ENCODE measurements at places on chromosomes 6 and 20.

GRCh38 chr20:61791995-61792394, 273.7 kb downstream of the TAF4 start:
- DNase-seq: no peak

DNA sequence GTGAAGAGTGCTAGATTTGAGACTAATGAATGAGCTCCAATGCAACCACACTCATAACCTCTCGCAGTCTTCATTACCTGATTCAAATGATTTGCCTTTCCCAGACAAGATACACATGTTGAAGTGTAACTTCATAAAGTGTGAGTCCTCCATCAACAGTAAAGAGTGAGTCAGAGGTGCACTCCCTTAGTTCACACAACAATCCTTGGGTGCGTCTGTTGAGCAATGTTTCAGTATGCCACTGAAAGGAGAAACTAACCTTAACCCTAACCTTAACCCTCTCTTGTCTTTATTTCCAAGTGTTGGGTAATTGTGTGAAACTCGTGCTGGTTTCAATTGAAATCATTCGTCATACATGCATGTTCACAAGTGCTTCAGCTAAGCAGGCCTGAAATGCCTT, 21.0 kb upstream of the RIN2 start:
- peak; percentile 95 for DNase-seq

DNA sequence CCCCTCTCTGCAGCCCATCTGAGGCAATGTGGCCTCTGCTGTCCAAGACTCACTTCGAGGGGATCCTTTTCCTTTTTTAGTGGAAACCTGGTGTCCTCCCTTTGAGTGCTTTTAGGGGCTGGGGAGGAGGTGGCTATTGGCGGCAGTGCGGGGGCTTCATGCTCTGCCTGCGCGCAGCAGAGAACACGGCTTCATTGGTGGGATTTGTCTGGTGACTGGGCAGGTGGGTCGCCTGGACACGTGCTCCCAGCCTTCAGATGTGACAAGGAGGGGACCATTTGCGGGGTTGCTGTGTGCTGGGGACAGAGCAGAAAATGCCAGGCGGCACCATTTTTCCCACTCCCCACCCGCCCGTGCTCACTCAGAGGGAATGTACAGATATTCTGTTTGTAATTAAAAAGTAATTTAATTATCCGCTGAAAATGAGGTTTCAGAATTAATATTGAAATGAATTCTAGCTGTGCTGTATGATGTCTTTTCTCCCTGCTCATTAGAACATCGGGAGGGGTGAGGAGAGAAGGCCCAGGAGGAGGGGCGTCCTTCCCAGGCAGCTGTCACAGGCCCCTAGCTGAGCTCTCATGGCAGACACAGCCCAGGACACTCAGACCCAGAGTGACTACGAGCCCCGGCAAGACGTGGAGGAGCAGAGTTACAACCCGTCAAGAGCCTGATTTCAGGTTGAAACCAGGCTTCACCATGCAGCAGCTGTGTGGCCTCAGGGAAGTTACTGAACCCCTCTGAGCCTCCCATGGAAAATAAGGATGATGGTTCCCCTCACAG, 417.2 kb upstream of the SULF2 start:
- DNase-seq: no peak

DNA sequence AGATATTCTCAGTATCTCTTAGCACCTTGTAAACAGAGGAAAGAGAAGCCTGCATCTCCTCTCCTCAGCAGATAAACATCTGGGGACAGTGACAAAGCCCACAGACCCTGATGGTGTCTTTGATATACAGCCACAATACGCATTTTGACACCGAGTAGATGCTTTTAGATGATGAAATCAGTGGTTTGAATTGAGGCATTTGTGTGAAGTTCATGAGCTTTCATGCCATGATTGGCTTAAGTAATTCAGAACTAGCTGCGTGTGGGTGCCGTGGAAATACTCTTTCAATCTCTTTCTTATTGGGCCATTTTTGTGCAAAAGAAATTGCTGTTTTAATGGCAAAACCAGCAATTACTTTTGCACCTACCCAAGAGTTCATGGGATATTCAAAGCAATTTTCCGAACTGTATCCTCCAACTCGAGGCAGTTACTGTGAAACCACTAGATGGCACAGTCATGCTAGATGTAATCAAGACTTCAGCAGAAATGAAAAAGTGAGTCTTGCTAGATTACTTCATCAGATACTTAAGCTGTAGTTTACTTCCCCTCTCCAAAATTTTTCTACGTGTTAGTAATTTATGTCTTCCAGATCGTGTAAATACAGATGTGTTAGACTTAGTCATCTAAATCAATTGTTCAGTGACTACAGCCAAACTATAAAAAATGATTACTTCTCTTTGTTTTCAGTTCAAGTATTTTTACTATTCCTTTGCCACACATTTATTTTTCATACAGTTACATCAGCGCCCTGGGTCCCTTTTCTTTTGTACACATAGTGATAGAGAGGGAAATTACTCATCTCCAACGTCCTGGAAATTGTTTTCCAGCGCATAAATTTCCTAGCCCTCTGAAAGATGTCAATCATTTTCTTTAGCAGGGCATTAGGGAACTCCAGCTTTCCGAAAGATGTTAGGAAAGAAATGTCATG, 49.4 kb downstream of the IYD start:
- peak; percentile 91 for DNase-seq

- no peak for DNase-seq
Observed at GRCh38 chr6:89613790-89614189, 24.8 kb downstream of the LYRM2 start.

DNA sequence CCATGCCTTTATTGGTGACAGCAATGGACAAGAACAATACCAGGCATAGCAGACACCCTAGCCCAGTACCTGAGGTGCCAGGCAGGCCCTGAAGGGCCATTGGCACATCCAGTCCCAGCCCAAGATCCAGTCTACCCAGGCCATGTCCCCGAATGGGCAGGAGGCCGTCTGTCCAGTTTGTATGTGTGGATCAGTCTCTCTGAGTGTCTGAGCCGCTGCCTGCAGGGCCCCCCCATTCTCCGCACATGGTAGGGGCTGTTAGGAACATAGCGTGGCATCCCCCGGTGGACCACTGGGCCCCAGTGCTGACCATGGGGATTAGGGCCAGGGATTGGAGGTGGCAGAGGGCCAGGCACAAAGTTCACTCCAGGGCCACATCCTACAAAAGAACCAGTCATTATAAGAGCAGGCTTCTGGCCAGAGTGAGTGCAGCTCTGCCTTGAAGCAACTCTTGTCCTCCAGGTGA, 5.1 kb downstream of the PCED1A start:
- no peak for DNase-seq

All from renal cortical epithelial cell (primary cell).